ENCODE measurements at places on chromosomes 12 and 14.

DNA sequence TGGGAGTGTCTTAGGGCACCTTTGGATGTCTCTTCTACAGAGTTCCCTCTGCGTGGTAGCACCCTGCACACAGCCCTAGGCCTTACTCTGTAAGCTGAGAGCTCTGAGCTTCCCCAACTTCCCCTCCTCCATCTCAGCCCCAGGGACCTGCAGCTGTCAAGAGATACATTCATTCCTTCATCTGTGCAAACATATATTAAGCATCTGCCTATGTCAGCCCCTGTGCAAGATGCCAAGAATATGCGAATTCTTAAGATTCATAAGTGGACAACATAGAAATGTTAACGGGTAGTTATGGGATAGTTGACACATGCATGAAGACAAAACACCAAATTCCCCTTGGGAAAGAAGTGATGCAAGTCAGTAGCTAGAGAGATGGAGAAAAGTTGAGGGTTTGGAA is 190.8 kb downstream of the SLC41A2 start:
- DNase-seq = no peak

DNA sequence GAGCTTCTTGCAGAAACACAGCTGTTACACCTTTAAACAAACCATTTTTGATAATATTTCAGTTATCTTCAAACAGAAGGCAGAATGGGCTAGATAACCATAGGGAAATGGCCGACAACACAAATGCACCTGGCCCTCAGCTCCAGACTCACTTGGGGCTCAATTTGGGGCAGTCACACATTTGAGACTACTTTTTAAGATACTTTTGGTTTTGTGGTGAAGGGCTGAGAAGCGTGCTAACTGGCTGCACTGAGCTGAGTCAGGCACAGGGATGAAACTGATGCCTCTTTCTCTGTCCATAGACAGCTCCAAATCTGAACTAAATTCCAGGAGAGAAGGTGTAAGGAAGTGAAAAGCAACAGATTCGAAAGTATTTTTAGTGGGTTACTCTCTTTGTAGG is 18.5 kb upstream of the GRIP1 start:
- no peak for DNase-seq

DNA sequence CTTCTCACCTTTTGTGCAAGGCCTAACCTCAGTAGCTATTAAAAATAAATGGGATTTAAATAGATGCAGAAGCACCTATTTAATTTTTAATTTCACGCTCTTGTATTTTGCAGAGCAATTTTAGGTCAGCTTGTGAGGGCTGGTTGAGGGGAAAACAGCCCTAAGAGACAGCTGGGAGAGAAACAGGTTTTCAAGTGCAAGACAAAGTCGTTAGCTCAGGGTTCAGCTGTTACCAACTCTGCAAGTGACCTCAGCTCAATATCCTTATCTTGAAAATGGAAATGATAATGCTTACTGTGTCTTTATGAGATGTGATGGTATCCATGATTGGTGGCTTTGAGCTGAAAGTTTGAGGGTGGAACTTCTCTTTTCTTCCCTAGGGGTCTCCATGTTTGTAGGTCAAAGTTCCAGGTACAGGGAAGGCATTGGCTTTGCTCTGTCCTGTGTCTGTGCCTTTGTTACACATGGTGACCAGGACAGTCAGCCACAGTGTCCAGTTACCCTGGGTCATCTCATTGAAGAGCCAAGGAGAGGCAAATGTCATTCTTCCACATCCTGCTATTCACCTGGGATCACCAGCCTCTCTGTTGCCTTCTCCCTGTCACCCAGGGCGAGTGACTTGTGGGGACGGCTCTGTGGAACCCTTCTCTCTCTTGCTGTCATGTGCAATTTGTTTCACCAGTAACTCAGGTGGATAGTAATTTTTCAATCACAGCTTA is 100.3 kb downstream of the SAMD4A start:
- DNase-seq = no peak

DNA sequence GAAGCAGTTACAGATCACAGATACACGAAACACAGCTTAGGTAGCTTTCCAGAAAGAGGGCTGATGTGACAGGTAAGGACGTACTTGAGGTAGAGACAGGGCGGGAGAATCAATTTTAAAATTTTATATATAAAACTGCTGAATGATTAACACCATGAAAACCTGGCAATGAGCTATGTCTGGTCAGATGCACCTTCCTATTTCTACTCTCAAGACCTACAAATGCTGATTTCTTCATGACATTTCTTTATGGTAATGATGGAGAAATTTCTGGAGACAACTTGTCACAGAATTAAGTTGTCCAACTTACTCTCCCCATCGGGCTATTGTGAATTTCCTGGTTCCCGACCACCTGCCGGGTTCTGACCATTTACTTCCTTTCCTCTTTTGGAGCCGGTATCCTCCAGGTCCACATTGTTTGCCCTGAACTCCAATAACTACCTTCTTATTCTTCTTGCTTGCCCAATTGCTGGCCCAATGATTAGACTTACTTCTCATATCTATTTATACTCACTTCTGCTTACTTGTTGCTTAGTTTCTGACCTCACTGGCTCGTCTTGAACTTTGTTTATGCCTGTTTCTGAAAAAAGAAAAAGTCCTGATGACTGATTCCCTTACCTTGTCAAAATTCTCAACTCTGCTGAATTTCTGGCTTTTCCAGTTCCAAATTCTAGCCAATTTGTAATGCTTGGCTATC is 12.8 kb upstream of the ATP2B1 start:
- no peak for DNase-seq

DNA sequence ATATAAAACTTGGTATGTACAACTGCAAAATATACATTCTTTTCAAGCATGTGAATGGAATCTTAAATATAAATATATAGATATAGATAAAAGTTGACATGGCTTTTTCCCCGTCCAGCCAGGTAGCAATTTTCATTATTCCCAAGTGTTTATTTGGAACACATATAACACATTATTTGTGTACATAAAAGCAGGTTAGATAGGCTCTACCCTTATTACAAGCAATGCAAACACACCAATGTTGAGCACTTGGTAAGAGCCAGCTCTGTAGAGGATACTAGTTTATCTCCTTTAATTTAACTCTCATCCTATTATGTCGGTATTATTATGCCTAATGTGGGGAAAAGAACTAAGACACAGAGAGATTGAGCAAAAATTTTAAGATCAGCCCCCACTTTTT is 7.0 kb upstream of the INSM2 start:
- no peak for DNase-seq

GRCh38 chr14:26191671-26192070 is 406.2 kb downstream of the NOVA1 start:
- DNase-seq = no peak

- no peak for DNase-seq
Observed at GRCh38 chr12:115096588-115097397, 412.8 kb upstream of the TBX3 start.

DNA sequence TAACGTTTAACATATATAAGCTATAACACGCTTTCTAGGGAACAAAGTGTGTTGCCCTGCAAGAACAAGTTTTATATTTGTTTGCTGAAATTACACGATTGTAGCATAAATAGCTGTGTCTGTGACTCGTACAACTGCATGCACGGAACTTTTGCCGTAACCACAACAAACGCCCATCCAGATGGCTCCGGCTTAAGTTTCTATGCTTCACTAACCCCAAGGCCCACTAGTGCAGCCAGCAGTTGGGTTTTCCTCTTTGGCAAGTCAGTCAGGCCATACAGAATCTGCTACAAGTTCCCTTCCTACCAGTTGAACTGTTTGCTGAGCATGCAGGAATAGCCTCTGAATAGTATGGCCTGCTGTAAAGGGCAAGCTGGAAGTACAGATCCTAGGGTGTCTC is 12.1 kb downstream of the CSRP2 start:
- no peak for DNase-seq

GRCh38 chr14:63051992-63052391 is 6.7 kb upstream of the KCNH5 start:
- no peak for DNase-seq

GRCh38 chr12:14280921-14281320 is 84.6 kb upstream of the ATF7IP start:
- no peak for DNase-seq

GRCh38 chr12:12182703-12183365 is 84.0 kb downstream of the LRP6 start:
- no peak for DNase-seq

GRCh38 chr12:58803908-58804307 is 116.4 kb downstream of the LRIG3 start:
- DNase-seq = no peak

DNA sequence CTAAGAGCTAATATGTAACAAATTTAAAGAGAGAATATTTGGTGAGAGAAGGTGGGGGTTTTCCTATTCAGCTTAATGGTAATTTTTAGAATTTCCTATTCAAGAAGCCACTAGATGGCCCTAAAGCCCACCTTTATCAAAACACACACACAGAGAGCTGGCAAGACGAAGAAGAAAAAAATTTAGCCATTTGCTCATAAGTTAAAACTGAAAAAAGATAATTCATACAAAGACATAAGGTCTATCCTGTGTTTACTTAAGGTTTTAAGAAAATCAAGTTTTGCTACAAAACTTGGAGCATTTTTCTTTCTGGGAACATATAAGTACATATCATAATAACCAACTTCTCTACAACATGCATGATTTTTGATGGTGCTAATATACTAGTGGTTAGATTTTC is 46.8 kb upstream of the PCED1B start:
- DNase-seq = no peak

DNA sequence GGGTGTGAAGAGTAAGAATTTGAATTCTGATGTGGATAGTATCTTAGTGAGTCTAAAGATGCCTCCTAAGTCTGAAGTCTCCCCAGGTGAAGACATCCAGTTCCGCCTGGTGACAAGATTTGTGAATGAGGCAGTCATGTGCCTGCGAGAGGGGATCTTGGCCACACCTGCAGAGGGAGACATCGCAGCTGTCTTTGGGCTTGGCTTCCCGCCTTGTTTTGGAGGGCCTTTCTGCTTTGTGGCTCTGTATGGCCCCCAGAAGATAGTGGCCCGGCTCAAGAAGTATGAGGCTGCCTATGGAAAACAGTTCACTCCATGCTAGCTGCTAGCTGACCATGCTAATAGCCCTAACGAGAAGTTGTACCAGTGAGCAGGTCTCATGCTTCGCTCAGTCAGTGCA is 24.6 kb upstream of the AICDA start:
- DNase-seq = no peak

GRCh38 chr12:27436029-27436428 is 10.5 kb upstream of the SMCO2 start:
- no peak for DNase-seq

Measured in stimulated activated naive CD8-positive, alpha-beta T cell treated with anti-CD3 and anti-CD28 coated beads, Interleukin-15, amount 100 ng/mL, for 72 hours (primary cell).